ENCODE measurements at places on chromosomes 3 and 15. TPM values are rescaled to one million over a fixed set of nuclear protein-coding genes. Genes with fewer than 3 reads are reported as not detected.

DNA sequence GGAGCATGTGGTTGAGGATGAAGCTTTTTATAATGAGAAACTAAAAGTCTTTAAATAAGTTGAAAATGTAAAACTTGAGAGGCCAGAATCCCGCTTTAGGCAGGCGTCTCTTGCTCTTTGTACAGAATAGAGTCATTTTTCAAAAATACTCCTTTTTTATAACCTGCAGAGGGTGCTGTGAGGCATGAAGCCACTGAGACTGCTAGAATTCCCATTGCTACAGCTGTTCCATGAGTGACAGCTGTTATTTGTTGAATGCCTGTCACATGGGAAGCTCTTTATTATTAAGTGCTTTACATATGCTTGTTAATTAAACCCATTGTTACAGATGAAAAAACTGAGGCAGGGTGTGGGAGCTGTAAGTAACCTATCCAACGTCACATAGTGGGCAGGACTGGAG, 18.5 kb downstream of the MINAR1 start:
- DNase-seq: no peak

DNA sequence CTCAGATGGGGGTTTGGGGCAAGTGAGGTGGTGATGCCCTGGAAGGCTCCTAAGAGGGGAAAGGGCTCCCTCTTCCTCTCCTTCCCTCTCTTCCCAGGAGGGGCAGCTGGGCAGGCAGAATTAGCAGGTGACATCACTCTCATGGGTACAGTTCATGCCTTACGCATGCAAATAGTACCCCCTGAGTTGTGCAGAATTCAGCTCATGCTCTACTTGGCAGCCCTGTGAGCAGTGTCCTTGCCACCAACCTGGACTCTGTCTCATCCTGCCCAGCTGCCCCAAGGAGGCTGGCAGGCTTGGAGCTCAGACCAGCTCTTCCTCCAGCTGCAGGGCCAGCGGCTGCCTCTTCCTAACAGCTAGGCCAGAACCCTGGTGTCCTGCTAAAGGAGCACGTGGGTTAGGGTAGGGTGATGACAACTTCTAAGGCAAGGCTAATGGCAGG, 3.3 kb downstream of the CHAC1 start:
- no peak for DNase-seq

- DNase-seq: no peak
These were observed 8.1 kb downstream of the CEMIP start for GRCh38 chr15:80787316-80787715.

- DNase-seq: no peak
These were observed 35.2 kb downstream of the TSC22D2 start for GRCh38 chr3:150443331-150443741.

WHAMM gene
- 6.3 TPM for total RNA-seq

Measured in left cardiac atrium (tissue), 4 donors.